PC-3 (cell line): ENCODE measurements at places on chromosomes 6 and 20. TPM values are rescaled to one million over a fixed set of nuclear protein-coding genes. Genes with fewer than 3 reads are reported as not detected.

GMPR gene
- total RNA-seq: 5.0 and 5.8 TPM in 2 replicates

DNA sequence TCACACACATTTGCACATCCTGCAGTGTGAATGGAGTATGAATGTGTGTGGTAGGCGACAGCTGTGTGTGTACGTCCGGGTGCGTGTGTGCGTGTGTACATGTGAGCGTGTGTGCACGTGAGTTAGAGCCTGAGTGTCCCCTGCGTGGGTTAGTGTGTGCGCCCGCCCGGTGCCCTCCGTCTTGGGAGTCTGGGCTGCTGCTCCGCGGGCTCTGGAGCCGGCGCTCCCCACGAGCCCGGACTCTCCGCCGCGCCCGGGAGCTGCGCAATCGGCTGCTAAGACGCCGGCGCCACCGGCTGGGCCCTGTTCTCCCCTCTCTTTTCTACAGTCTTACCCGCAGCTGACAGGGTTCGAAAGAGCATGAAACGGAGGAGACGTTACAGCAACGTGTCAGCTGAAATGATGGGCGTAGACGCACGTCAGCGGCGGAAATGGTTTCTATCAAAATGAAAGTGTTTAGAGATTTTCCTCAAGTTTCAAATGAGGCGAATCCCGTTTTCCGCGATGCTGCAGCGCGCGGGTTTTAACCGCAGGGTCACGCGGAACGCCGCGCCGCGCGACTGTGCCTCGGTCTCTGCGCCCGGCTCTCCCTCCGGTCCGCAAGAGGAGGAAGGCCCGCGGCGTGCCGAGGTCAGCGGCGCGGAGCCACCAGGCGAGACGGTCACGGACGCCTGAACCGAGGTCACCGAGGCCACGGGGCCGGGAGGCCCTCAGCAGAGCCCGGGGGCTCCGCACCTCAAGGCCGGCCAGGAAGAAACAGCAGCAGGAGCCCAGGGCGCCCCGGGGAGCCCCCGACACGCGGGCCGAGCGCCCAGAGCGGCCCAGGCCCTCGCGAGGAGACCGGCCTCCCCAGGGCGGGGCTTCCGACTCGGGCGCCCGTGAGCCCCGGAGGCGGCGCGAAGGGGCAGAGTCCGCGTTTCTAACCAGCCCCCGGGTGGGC lies 95.3 kb upstream of the BHLHE23 start:
- DNase-seq: peak; percentile 26

DNA sequence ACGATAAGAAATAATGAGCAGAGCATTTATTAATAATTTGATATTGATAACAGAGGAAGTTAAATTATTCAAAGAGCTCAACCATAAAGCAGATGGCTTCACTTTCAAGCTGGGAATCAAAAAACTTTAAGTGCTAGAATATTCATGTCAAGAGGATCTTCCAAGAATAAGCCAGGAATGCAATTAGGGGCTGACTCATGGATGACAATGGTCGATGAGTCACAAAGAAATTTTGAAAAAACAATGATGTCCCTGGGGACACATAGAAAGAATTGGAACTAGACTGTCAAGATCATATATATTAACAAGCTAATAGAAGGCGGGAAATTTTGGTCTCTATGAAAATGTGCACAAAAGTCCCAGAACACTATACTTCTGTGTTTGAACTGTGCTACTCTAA lies 304.1 kb downstream of the LAMA2 start:
- peak; percentile 87 for DNase-seq

PGBD1 gene
- total RNA-seq: 6.2 and 9.0 TPM in 2 replicates

GRCh38 chr6:43222418-43223059 lies 6.7 kb downstream of the DNPH1 start:
- DNase-seq: no peak

DNA sequence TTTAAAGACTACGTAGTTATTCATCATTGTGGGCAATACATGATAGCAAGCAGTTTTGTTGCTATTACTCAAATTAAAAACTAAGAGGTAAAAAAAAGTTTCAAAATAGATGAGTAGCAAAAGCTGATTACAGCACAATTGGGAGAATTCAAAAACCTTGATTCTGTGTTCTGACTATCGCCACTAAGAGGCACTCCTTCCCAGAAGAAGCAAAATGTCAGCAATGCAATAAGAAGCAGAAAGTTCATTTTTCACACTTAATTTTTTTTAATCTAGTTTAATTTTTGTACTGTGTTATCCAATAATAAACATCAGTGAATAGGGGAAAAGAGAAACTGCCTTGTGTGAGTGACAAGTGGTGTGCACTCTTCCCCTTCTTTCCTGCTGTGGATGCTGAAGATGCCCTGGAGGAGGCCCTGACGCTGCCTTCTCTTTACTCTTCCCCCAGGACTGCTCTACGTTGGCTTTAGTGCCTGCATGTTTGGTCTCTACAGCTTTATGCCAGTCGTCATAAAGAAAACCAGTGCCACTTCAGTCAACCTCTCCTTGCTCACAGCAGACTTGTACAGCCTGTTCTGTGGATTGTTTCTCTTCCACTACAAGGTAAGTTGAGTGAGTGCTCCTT lies 263.2 kb upstream of the PLN start:
- DNase-seq: peak; percentile 10

- DNase-seq: no peak
These were observed 14.6 kb downstream of the RPS6KA2 start for GRCh38 chr6:166612471-166612881.

- DNase-seq: no peak
These were observed 589.9 kb downstream of the PHF3 start for GRCh38 chr6:64225503-64225902.

DNA sequence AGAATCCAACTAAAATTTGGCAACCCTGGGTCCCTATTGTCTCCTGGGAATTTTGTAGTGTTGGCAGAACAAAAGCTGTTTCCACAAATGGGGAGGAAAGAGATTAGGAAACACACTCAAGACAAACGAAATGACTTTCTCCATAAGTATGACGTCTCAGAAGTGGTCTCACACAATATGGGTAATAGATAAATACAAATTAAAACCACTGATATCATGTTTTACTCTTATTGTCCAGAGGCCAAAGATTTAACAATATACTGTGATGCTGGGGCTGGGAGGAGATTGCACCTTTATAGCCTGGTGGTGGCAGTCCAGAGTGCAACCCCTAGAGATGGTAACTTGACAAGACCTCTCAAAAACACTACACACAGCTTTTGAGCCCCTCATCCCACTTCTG lies 18.6 kb downstream of the FKBP1A start:
- no peak for DNase-seq

- DNase-seq: peak; percentile 49
These were observed 1.5 kb downstream of the NDUFAF5 start for GRCh38 chr20:13786143-13786828.

DNA sequence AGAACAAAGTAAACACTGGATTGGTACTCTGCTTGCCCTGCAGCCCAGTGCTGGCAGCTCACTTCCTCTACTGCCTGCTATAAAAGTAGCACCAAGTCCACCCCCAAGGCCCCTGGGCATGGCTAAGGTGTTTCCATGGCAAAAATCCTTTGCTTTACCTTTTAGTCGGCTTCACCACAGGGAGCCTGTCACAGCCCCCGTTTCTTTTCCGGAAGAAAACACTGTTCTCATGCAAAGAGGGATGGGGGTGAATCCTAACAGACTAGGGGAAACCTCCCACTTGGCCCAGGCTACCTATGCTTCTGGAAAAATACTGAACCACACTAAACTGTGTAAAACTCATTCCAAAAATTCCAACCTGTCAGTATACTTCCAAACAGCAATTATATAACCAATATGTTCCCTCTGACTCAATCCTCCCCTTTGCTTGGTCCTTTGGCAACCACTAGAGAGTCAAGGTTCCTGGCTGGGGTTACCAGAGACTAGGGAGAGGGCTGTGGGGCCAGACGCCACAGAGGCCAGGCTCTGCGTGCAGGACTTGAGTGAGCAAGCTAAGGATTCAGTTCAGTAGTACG lies 16.1 kb downstream of the PPIL1 start:
- no peak for DNase-seq

- DNase-seq: no peak
These were observed 18.7 kb downstream of the LEMD2 start for GRCh38 chr6:33770124-33770832.

DNA sequence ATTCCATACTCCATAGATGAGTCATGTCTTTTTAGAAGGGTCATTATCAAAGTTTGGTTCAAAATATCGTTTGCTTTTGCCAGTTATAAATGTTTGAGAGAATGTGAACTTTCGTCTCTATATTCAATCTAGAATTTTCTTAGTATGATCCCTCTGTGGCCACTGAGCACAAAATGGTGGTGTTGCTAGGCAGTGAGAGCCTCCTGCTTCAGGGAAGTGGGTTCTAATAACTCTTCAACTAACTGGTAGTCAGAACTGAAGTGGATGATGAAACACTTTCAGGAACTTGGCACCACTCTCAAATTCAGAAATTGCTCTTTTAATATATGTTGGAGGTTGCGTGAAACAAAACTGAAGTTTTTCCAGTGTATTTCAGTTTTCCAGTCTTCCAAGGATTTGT lies 125.0 kb upstream of the DOK5 start:
- no peak for DNase-seq
